ENCODE measurements at places on chromosomes 6 and 20. TPM values are rescaled to one million over a fixed set of nuclear protein-coding genes. Genes with fewer than 3 reads are reported as not detected.

- DNase-seq: no peak
These were observed 199.7 kb downstream of the BCAS1 start for GRCh38 chr20:53870426-53871315.

GRCh38 chr6:135250234-135250633 is 69.1 kb downstream of the MYB start:
- no peak for DNase-seq

GRCh38 chr6:11248974-11249761 is 16.7 kb upstream of the NEDD9 start:
- no peak for DNase-seq

- no peak for DNase-seq
These were observed 67.7 kb upstream of the PLEKHG1 start for GRCh38 chr6:150531957-150532356.

The KCNK5 gene
- total RNA-seq: 10.9 TPM

Data from natural killer cell treated with Interleukin-12 subunit alpha and Interleukin-12 subunit beta and Interleukin-15 and Interleukin-18, amount 100 ng/mL, for 72 hours (primary cell).